ENCODE measurements at places on chromosomes 3 and 15. TPM values are rescaled to one million over a fixed set of nuclear protein-coding genes. Genes with fewer than 3 reads are reported as not detected.

The LTF gene
- not detected for polyA plus RNA-seq

GRCh38 chr3:124044956-124045355 is 53.0 kb upstream of the ROPN1 start:
- no peak for DNase-seq
- no peak overlapping the region for H3K27ac ChIP-seq
- no peak overlapping the region for H3K4me3 ChIP-seq
- peaks cover 18% of the 10 kb centered on the region for H3K27me3 ChIP-seq

The OXTR gene
- polyA plus RNA-seq = not detected

- H3K27me3 ChIP-seq = no peaks in the 10 kb centered on the region
- no peak for DNase-seq
- H3K4me1 ChIP-seq = no peaks in the 10 kb centered on the region
- no peak overlapping the region for H3K4me3 ChIP-seq
- H3K27ac ChIP-seq = no peak overlapping the region
Measured at GRCh38 chr3:171248426-171249111, 211.6 kb downstream of the TNIK start.

- H3K4me1 ChIP-seq = peaks cover 23% of the 10 kb centered on the region
- no peaks in the 10 kb centered on the region for H3K36me3 ChIP-seq
- H3K4me3 ChIP-seq = peak overlapping the region; percentile 12
- H3K27ac ChIP-seq = no peak overlapping the region
- DNase-seq = no peak
Measured at GRCh38 chr3:170033489-170033888, 4.3 kb upstream of the GPR160 start.

DNA sequence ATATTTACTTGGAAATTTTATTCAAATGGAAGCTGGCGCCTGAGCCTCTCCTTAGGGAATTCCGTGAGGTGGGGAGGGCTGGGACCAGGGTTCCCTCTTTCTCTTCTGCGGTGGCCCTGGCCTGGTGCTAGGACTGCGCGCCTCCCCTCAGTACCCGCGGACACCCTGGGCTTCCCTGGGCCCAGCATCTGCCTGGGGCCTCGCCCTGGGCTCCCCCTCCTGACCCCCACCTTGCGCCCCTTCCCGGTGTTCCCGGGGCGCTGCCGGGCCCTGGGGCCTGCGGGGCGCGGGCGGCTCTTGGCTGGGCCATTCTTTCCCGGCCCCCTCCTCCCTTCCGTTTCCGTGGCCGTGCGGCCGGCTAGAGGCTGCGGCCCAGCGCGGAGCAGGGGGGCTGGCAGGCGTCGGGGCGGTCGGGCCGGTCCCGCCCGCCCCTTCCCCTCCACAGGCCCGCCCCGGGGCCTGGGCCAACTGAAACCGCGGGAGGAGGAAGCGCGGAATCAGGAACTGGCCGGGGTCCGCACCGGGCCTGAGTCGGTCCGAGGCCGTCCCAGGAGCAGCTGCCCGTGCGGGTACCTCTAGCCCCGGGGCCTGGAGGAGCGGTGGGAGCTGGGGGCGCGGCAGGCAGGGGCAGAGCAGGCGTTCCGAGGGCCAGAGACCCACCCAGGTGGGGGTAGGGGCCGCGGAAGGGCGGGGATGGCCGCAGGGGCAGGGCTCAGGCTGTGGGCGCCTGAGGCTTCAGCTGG is at the start of gene FES:
Gene FES (plus strand): TSS at position 529 of the 743 bp plus-strand sequence. CDS start 542 bp downstream, outside the sequence.
- no peaks in the 10 kb centered on the region for H3K27me3 ChIP-seq
- no peaks in the 10 kb centered on the region for H3K36me3 ChIP-seq
- H3K4me1 ChIP-seq = peaks cover 22% of the 10 kb centered on the region
- peak within 1 kb of the TSS; percentile 81 for H3K4me3 ChIP-seq

The A4GNT gene
- polyA plus RNA-seq = not detected

The MEIS2 gene
- not detected for polyA plus RNA-seq

DNA sequence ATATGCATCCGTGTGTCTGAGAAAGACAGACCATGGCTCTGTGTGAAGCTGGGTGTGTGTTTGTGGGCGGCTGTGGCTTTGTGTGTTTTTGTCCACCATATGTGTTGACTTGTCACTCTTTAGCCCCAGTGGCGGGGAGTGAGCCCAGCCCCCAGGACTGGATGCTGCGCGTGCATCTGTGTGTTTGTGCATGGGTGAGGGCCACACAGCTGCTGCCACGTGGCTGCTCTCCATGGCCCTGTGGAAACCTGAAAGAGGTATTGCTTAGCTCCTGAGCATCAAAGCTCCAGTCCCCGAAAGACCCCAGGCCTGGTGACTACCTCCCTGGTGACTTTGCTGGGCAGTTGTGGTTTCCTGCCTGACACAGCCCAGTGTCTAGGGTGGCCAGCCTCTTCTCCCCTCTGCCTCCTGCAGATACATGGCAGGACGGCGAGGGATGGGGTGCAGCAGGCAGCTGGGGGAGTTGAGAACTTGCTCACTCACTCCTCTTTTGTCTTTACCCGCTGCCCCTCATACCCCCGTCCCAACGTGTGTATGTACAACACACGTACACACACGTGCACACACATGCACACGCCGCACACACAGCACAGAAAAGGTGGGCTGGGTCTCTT is 6.5 kb downstream of the EPHB3 start:
- peaks cover 64% of the 10 kb centered on the region for H3K27me3 ChIP-seq
- DNase-seq = no peak
- no peak overlapping the region for H3K4me3 ChIP-seq
- H3K4me1 ChIP-seq = no peaks in the 10 kb centered on the region

GRCh38 chr3:149820183-149820582 is 7.2 kb downstream of the RNF13 start:
- H3K4me3 ChIP-seq = no peak overlapping the region
- no peak for DNase-seq
- H3K27me3 ChIP-seq = no peaks in the 10 kb centered on the region
- no peaks in the 10 kb centered on the region for H3K36me3 ChIP-seq
- peaks cover 66% of the 10 kb centered on the region for H3K4me1 ChIP-seq

DNA sequence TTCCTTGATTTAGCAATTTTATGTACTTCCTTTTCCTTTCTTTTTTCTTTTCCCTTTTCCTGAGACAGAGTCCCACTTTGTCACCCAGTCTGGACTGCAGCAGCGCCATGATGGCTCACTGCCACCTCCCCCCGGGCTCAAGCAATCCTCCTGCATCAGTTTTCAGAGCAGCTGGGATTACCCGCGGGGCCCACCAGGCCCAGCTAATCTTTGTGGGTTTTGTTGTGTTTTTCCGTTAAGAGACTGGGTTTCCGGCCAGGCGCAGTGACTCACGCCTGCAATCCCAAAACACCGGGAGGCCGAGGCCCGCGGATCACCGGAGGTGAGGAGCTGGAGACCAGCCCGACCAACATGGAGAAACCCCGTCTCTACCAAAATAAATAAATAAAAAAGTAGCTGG is 17.7 kb downstream of the GOLGA8S start:
- H3K4me3 ChIP-seq = no peak overlapping the region
- no peaks in the 10 kb centered on the region for H3K36me3 ChIP-seq

- no peaks in the 10 kb centered on the region for H3K27me3 ChIP-seq
- no peak for DNase-seq
- no peak overlapping the region for H3K27ac ChIP-seq
- peaks cover 5% of the 10 kb centered on the region for H3K4me1 ChIP-seq
- H3K36me3 ChIP-seq = no peaks in the 10 kb centered on the region
- no peak overlapping the region for H3K4me3 ChIP-seq
Measured at GRCh38 chr3:43022121-43022520, 43.0 kb downstream of the GASK1A start.

GRCh38 chr15:25248583-25249235 is 190.1 kb downstream of the UBE3A start:
- no peaks in the 10 kb centered on the region for H3K27me3 ChIP-seq
- H3K36me3 ChIP-seq = no peaks in the 10 kb centered on the region
- no peak for DNase-seq
- H3K4me1 ChIP-seq = no peaks in the 10 kb centered on the region
- H3K4me3 ChIP-seq = no peak overlapping the region

- DNase-seq = no peak
- no peak overlapping the region for H3K27ac ChIP-seq
- no peaks in the 10 kb centered on the region for H3K27me3 ChIP-seq
- no peak overlapping the region for H3K4me3 ChIP-seq
Measured at GRCh38 chr3:37392957-37393356, 218.6 kb upstream of the LRRFIP2 start.

DNA sequence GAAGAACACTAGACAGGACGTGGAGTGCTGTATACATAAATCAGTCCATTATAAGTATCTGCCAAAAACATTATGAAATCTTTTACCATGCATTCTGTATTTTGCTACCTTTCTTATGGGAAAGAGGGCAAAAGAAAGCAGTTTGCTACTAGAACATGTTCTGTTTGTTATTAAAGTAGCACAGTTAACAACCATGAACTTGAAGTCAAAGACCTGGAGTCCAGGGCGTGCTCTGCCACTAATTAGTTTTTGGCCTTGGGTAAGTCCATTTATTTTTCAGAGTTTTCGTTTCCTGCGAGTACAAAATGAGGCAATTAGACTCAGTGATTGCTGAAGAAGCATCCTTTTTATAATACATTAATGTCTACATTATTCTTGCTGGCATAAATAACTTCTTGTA is 143.3 kb upstream of the AGTR1 start:
- no peaks in the 10 kb centered on the region for H3K36me3 ChIP-seq
- no peaks in the 10 kb centered on the region for H3K27me3 ChIP-seq
- no peak for DNase-seq
- no peak overlapping the region for H3K4me3 ChIP-seq
- no peak overlapping the region for H3K27ac ChIP-seq
- no peaks in the 10 kb centered on the region for H3K4me1 ChIP-seq

GRCh38 chr3:10725846-10726245 is 90.2 kb upstream of the SLC6A11 start:
- DNase-seq = no peak
- H3K27me3 ChIP-seq = peaks cover 73% of the 10 kb centered on the region
- no peak overlapping the region for H3K4me3 ChIP-seq
- H3K27ac ChIP-seq = no peak overlapping the region

DNA sequence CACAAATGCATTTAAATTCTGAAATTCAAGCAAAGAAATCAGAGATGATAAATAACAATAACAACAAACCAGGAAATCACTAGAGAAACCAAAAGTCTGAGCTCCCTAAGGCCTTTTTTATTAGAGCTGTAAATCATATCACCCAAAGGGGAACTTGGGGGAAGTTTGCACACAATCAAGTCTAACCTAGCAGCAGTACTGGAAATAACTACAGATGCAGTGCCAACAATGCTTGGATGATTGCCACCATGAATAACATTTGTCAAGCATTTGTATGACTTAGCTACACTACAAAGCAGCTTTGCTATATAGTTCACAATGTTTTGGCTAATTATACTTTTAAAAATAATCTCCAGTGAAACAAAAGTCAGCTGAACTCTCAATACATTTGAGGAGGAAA is 27.8 kb downstream of the SHQ1 start:
- DNase-seq = no peak
- no peak overlapping the region for H3K4me3 ChIP-seq
- no peaks in the 10 kb centered on the region for H3K36me3 ChIP-seq
- H3K27me3 ChIP-seq = no peaks in the 10 kb centered on the region

The PLCH1 gene
- polyA plus RNA-seq = not detected

GRCh38 chr15:85598718-85599398 is 195.9 kb downstream of the KLHL25 start:
- H3K27ac ChIP-seq = no peak overlapping the region
- DNase-seq = no peak
- H3K27me3 ChIP-seq = no peaks in the 10 kb centered on the region
- peaks cover 19% of the 10 kb centered on the region for H3K4me1 ChIP-seq
- H3K36me3 ChIP-seq = peaks cover 13% of the 10 kb centered on the region

The GPR62 gene
- polyA plus RNA-seq = not detected

The CTXN2 gene
- not detected for polyA plus RNA-seq

The AMOTL2 gene
- not detected for polyA plus RNA-seq

DNA sequence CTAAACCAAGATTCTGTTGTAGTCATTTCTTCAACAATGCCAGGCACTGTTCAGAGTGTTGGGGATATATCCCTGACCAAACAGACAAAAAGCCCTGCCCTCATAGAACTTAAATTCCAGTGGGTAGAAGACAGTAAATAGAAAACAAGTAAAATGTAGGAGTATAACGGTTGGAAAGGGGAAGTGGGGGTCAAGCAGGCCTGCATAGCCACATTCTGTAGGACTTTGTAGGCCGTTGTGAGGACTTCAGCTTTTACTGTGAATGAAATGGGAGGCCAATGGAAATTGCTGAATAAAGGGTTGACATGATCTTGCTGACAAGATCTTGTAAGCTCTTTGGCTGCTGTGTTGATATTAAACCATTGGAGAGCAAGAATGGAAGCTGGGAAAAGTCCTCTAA is 1.8 kb downstream of the MRPS11 start:
- peaks cover 14% of the 10 kb centered on the region for H3K36me3 ChIP-seq
- peak overlapping the region; percentile 97 for H3K4me3 ChIP-seq
- H3K27me3 ChIP-seq = no peaks in the 10 kb centered on the region
- no peak overlapping the region for H3K27ac ChIP-seq
- DNase-seq = no peak

GRCh38 chr15:87080547-87080946 is 1000.9 kb downstream of the AGBL1 start:
- H3K36me3 ChIP-seq = no peaks in the 10 kb centered on the region
- H3K27ac ChIP-seq = no peak overlapping the region

The SPTSSB gene
- not detected for polyA plus RNA-seq

GRCh38 chr3:7545334-7545733 is 684.4 kb downstream of the GRM7 start:
- H3K27ac ChIP-seq = no peak overlapping the region
- DNase-seq = no peak
- no peaks in the 10 kb centered on the region for H3K36me3 ChIP-seq
- no peak overlapping the region for H3K4me3 ChIP-seq
- no peaks in the 10 kb centered on the region for H3K27me3 ChIP-seq

The ATXN7 gene
- polyA plus RNA-seq = 5.4 TPM

DNA sequence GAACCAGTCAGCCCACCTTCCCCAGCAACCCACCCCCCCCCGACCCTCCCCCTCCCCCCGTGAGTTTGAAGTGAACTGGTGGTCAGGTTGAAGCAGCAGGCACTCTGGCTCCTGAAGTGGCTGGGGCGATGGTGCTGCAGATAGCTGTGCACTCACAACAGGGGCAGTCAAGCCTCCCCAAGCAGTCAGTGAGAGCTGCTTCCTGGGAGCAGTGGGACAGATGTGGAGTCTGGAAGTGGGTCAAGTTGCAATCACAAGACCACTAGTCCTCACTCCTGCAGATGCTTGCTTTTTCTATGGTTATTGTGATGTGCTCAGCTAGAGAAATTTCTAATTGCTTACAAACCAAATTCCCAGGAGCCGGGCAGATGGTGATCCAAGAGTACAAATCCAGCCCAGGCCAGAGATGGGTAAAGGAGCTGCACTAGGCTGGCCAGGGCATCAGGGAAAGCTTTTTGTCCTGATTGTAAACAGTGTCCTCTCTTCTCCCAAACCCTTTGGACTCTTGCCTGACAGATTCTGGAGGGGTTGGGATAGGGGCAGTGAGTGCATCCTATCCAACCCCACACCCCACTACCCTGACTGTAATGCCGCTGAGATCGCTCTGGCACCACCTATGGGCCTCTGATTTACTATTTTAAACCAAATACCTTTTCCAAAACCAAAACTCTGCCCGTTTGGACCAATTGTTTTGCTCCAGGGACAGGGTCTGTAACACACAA is 9.8 kb upstream of the CLPX start:
- H3K4me3 ChIP-seq = no peak overlapping the region
- peaks cover 4% of the 10 kb centered on the region for H3K27me3 ChIP-seq
- H3K27ac ChIP-seq = no peak overlapping the region
- DNase-seq = no peak
- no peaks in the 10 kb centered on the region for H3K4me1 ChIP-seq

GRCh38 chr3:123344175-123344906 is 104.5 kb downstream of the ADCY5 start:
- no peak overlapping the region for H3K27ac ChIP-seq
- no peak overlapping the region for H3K4me3 ChIP-seq
- no peaks in the 10 kb centered on the region for H3K4me1 ChIP-seq
- H3K36me3 ChIP-seq = no peaks in the 10 kb centered on the region
- no peak for DNase-seq
- H3K27me3 ChIP-seq = peaks cover 8% of the 10 kb centered on the region

The HES1 gene
- polyA plus RNA-seq = 10.1 TPM

GRCh38 chr15:67134871-67135492 is 69.6 kb downstream of the SMAD3 start:
- peak overlapping the region; percentile 82 for H3K4me3 ChIP-seq
- no peaks in the 10 kb centered on the region for H3K36me3 ChIP-seq
- H3K4me1 ChIP-seq = peaks cover 100% of the 10 kb centered on the region
- no peaks in the 10 kb centered on the region for H3K27me3 ChIP-seq
